ENCODE measurements at places on chromosomes 5 and 9.

- DNase-seq = no peak
Measured at GRCh38 chr9:137521405-137521985, 28.7 kb downstream of the PNPLA7 start.

- no peak for DNase-seq
Measured at GRCh38 chr9:38185647-38186403, 116.8 kb upstream of the SHB start.

DNA sequence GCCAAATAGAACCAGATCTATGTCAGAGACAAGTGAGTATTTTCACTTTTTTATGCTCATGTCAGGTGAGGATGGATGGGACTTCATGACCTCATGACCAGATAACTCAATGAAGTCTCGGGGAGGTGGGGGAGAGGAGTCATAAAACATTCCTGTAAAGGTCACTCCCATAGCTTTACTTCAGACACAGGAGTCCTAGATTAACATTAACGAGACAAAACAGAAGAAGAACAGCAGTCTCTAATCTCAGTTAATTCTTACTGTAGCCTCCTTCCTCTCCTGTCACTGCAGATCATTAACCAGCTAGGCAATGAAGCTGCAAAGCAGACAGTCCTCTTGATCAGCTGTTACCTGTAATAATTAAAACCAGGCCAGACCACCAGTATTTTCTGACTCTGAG lies 11.2 kb downstream of the CRHBP start:
- no peak for DNase-seq

- DNase-seq = no peak
Measured at GRCh38 chr9:20087481-20087880, 298.6 kb upstream of the SLC24A2 start.

- no peak for DNase-seq
Measured at GRCh38 chr5:176781638-176782570, 28.5 kb upstream of the UNC5A start.
